Left kidney (tissue), 8 donors: ENCODE measurements at places on chromosomes 6 and 20.

DNA sequence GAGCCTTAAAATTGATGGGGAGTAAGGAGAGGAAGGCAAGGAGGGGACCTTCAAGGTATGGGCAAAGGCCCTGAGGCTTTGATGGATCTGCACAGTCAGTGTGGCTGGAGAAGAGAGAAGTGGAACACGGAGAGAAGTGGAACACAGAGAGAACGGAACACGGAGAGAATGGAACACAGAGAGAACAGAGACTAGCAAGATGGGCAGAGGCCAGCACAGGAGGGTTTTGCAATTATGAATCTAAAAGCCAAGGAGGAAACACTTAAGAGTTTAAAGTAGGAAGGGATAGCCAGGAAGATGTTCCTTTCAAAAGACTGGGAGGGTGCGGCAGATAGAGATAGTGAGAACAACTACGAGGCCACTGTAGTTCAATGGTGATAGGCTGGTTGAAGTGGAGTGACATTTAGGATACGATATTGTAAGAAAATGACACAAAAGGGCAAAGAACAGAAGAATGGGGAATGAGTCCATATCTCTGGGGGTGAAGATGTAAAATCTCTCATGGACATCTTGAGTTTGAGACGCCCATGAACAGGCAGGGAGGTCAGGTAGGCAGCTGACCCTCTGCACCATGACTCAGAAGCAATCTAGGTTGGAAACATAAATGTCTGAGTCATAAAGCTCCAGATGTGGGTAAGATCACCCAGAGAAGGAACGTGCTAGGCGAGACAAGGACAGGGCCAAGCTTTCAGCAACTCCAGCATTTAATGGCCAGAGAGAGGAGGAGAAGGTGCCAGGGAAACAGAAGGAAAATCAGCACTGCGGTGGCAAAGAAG lies 25.4 kb downstream of the ZMYND8 start:
- DNase-seq: no peak

DNA sequence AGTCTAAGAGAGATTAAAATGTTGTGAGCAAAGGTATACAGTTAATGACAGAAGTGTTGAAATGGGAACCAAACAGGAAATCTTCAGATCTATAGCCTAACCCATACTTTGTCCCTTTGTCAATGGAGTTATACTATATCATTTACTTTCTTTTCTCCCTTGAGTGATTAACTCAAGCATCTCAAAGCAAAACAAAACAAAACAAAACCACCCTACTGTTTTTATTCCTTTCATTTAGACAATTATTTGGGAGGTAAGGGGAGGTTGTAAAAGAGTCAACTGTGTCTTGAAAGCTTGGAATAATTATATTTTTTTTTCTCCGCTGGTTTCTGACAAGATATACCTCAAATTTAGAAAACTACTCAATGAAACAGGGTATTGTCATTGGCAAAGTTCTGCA lies 139.8 kb upstream of the HMGN3 start:
- no peak for DNase-seq

DNA sequence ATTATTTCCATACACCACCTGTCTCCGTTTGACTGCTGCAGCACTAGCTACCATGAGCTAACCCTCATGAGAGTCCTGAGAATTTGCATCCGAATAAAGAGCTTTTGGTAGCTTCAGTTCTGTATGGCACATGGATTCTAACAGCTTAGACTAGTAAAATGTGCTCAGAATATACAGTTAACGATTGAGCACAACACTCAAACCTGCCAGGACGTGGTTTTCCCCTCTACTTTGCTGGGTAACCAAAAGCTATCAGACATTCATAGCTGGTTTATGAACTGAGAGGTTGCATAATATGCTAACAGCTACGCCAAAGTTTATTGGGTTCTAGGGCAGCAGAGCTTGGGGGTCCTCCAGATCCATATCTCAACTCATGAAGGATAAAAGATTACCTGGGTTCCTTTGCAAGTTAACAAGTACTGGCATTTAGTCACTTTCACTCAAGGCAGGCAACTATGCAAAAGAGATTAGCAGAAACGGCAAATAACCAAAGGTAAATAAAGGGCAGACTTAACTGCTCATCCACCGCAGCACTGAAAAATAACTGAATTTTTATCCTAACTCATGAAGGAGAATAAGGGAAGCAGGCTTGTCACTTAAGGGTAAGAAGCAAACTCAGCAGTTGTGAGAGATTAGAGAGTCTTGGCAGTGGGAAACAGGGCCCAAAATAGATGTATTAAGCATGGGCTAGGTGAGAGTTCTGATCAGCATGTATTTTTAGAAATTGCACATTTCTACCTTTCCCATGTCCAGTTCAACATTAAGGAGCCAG lies 29.4 kb downstream of the NUDT3 start:
- DNase-seq: no peak

- no peak for DNase-seq
These were observed 67.8 kb downstream of the SCAND1 start for GRCh38 chr20:35886537-35886936.

DNA sequence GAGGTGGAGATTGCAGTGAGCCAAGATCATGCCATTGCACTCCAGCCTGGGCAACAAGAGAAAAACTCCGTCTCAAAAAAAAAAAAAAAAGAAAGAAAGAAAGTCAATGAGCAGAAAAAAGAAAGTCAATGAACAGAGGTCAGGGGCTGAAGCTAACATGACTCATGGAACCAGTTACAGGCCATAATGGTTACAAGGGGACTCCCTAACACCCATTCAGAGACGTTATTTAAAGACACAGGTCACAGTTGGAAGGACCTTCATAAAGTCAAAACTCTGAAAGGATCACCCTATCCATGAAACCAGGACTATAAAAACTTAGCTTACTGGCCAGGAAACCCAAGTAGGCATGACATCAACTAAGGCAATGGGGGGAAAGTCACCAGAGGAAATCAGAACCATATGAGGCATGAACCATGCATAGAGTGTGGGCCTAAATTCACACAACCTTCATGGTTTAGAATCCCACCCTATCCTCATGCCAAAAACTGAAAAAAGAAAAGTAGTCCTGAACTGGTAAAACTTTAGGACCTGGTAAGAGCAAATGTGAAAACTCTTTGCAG lies 18.2 kb downstream of the FBXL4 start:
- DNase-seq: no peak

GRCh38 chr6:110755411-110755834 lies 59.8 kb downstream of the CDK19 start:
- DNase-seq: no peak

GRCh38 chr6:16092990-16093389 lies 35.9 kb upstream of the MYLIP start:
- no peak for DNase-seq

- no peak for DNase-seq
These were observed 12.7 kb downstream of the GGT7 start for GRCh38 chr20:34859826-34860545.

DNA sequence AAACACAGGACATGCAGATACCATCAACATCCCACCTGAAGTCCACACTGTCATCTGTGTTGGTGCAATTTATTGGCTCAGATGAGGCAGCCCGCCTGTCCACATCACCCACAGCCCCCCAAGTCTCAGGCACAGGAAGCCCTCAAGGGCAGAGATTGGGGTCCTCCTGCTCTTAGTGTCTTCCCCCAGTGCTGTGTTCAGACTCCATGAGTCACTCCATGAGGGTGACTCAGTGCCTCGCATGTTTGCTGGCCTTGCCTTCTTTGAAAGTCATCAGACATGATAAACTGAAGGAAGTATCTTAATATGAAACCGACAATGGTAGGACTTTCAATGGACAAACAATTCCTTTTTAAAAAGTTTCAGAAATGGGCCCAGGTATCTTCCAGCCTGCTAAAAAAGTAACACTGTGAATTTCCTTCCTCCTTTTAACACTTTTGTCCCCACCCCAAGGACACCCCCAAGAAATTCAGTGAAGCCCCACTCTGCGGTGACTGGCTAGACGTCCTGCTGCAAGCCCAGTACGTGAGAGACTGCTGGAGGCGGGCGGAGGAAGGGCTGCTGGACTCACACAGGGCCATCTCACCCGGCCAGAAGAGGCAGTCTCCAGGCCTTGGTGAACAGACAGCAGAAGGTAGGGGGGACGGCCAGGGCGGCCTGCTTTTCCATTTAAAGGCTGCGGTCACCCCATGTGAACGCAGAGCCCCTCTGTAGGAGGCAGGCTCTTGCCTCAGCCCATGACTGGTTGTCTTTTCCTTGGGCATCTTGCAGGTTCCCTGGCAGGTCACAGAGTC lies 43.0 kb upstream of the KCNK16 start:
- DNase-seq: no peak

DNA sequence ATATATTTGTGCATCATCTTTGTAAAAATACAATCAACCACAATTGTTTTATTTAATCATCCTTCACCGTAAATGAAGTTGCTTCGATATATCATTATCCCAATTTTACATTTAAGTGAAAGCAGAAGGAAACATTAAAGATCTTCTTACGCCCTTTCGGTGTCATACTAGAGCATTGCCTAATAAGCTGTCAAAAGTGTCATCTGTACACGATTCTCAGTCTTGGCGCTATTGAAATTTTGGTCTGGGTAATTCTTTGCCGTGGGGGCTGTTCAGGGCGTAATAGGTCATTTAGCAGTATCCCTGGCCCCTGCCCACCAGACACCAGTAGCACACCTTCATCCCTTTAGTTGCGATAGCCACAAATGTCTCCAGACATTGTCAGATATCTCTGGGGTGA lies 40.4 kb upstream of the TMEM170B start:
- no peak for DNase-seq

DNA sequence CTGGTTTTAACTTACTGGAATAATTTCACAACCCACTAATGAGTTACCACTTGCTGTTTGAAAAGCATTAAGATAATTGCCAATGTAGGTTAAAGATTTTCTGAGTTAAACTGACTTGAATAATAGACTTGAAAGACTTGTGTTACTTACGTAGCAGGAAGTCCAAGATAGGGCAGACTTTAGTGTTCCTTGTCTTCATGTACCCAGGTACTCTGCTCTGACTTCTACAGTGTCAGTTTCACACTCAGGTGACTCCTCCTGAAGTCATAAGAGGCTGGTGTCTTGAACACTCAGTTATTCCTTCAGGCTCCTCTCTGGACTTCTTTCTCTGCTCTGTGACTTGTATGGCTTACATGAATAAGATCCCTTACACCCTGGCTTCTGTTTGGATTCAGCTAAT lies 76.3 kb upstream of the SGK1 start:
- no peak for DNase-seq

- no peak for DNase-seq
These were observed 61.5 kb upstream of the RIPOR2 start for GRCh38 chr6:24997231-24997630.

DNA sequence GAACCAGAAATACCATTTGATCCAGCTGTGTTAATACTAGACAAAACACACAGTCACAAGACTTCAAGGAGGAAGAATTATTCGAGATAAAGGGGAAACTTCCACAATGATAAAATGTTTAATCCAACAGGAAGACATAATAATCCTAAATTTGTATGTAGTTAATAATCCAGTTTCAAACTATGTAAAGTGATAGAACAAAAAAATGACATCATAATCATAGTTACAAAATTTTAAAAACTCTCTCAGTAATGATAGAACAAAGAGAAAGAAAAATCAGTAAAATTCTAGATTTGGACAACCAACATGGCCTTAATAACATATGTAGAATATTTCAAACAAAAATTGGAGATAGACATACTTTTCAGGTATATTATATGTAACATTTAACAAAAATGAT lies 38.9 kb downstream of the LINC00237 start:
- no peak for DNase-seq

DNA sequence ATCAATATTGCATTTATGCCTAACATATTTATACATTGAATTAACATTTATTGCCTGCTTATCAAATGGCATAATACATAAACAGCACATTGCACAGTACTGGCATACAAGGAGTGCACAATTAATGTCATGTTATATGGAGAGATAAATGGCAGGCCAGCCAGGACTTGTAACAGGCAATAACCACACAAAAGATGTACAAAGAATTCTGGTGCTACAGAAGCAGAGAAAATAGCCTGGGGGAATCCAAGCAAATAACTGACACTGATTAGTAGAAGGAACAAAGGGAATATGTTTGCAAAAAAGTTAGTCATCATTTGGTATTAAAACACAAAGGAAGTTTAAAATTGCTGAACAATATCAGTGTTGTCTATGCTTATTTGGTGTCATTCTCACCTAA lies 27.3 kb downstream of the COL21A1 start:
- DNase-seq: no peak

- no peak for DNase-seq
These were observed 374.3 kb upstream of the SOX4 start for GRCh38 chr6:21219241-21219640.

GRCh38 chr6:126811321-126811720 lies 307.1 kb upstream of the RSPO3 start:
- DNase-seq: no peak

- no peak for DNase-seq
These were observed 64.9 kb downstream of the MAP3K7 start for GRCh38 chr6:90521955-90522354.

DNA sequence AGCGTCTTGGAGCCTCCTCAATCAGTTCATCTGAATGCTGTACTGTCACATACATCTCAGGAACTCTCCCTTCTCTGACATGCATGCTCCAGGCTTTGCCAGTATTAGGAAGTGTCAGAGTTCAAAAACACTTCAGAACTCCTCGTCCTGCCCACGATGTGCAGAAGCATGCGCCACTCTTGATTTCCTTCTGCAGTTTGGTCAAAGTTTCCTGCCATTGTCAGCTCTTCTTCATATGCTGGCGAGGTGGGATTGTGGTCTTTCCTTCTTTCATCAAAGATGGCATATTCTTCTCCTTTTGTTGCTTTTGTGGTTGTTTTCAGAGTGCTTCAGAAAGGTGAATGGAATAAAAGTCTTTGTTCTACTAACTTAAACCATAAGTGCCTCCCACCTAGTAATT lies 21.0 kb downstream of the SLC13A3 start:
- DNase-seq: no peak

GRCh38 chr20:7850775-7851490 lies 89.3 kb downstream of the HAO1 start:
- peak; percentile 28 for DNase-seq

DNA sequence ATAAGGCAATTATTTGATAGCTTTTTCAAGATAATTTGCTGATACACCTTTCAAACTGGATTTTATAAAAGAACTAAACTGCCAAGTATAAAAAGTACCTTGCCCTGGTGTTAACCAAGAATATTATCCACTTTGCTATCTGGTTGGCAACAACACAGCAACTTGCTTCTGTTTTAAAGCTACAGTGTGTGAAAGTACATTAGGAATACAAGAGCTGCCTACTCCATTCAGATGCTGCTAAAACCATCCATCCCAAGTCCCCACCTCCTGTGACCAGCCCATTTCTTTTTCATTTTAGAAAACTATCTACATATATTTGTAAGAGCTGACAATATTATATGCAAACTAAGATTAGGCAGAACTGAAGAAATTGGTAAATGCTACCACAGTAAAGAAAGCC lies 12.8 kb downstream of the CLDN20 start:
- DNase-seq: no peak
